ENCODE measurements at places on chromosomes 16 and 17.

DNA sequence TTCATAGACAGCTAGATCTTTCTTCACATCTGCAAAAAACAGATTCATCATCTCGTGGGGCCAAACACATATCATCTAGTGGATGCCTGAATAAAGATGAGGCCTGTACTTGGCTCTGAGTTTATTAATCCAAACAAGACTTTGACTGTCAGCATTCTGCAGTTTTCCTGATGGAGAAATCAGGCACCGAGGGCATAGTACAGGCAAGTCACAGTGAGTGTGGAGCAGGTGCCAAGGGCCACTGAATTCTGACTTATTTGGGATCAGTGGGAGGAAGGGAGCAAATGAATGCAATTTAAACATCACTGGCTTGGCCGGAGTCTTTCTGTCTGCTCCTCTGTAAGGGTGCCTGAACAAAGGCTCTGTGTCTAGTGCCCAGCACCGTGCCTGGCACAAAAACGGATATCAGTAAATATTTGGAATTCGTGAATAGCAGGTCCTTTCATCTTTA is 975 bp downstream of the CFAP20 start:
- no peak for DNase-seq

DNA sequence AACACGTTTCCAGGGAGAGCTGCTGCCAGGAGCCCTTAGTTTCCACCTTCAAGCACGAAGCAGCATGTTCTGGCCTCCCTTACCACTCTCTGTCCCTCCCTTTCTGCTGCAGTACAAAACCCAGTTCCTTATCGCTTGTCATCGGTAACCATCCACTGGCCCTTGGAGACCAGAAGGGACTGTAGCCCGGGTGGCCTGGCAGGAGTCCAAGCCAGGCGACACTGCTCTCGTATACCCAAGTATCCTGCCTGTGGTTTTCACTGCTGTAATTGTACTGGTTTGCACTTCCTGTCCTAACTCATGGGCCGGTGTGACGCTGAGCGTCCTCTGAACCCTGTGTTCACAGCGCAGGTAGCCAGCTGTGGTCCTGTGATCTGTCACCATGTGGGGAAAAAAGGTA is 81.1 kb downstream of the MAF start:
- no peak for DNase-seq

DNA sequence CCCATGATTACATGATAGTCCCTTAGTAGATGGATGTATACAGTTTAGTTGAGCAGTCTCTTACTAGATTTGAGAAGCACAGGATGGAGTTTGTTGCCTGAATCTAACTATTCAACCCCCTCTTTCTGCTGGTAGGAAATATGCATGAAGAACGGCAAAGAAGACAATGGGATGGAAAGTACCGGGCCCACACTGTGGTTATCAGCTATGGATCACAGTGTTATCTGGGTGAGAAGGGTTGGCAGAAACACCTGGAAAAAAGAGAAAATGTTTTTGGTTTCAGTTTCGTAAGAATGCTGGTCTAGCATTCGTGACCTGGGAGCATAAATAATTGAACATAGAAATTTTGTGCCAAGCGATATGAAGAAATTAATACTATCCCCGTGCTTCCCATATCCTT is 53.1 kb downstream of the ANKFN1 start:
- no peak for DNase-seq

DNA sequence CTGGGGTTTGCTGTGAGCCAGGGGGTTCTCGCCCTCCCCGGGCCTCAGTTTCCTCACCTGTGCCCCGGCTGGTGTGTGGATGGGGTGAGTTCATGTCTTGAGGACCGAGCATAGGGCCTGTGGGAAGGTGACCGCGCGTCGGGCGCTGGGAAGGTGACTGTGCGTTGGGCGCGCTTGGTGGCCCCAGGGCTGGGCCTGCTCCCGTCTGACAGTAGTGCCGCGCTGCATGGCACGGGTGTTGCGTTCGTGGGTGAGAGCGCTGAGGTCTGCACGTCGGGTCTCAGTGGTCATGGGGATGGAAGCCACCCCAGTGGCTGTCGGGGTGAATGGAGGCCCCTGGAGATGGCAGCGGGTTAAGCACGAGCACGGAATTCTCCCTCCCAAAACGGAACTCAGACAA is 9.2 kb downstream of the ASPSCR1 start:
- no peak for DNase-seq

DNA sequence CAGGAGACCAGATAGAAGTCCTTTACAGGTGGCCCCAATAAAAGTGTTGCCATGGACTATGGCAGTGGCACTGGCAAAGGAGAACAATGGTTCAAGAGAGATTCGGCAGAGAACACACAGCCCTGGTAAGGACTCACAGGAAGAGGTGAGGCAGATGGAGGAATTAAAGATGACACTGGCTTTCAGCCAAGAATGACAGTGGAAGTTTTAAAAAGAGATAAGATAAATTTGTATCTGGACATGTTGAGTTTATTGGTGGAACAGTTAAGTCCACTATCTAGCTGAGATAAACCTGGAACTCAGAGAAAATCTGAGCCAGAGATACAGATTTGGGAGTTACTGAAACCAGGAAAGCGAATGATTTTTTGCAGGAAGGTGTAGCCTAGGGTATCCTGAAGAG is 20.1 kb downstream of the CMC2 start:
- DNase-seq, result no peak

DNA sequence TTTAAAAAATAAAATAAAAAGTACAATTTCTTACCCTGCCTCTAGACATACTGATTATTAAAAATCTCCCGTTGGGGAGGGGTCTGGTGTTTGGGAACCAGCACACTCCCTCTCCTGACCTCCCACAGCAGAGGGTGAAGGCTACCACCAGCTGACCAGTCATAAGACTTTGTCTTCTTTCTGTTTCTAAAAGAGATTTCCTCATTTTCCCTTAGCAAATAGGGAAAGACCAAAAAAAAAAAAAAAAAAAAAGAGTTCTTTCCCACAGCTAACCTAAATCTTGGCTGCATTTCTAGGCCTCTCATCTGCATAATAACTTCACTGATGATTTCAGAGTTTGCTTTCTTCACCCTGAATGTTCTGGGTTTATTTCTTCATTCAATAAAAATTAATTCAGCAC is 30.3 kb downstream of the CDK5RAP3 start:
- no peak for DNase-seq
